ENCODE measurements at places on chromosomes 1 and 21.

- DNase-seq: no peak
These were observed 56.4 kb downstream of the SASS6 start for GRCh38 chr1:100076319-100076718.

GRCh38 chr1:104761961-104762570 is 1012.4 kb downstream of the AMY1C start:
- DNase-seq: no peak

DNA sequence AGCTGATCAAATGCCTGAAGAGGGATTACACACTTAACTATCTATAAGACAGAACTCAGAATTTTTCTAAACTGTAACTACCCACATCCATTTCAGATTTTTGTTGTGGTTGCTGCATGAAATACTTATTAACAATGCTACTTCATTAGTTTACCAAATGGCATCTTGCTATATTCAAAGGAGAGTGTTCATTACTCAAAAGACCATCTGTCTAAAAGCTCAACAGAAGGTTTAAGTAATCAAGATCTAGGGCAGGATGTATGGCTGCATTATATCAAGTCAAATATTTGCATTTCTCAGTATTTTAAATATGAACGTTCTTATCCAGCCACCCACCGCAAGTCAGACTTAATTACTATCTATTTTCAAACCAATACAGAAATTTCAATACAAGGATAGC is 79.9 kb downstream of the SIPA1L2 start:
- DNase-seq: no peak

GRCh38 chr1:34705077-34705476 is 49.8 kb upstream of the GJB5 start:
- no peak for DNase-seq

DNA sequence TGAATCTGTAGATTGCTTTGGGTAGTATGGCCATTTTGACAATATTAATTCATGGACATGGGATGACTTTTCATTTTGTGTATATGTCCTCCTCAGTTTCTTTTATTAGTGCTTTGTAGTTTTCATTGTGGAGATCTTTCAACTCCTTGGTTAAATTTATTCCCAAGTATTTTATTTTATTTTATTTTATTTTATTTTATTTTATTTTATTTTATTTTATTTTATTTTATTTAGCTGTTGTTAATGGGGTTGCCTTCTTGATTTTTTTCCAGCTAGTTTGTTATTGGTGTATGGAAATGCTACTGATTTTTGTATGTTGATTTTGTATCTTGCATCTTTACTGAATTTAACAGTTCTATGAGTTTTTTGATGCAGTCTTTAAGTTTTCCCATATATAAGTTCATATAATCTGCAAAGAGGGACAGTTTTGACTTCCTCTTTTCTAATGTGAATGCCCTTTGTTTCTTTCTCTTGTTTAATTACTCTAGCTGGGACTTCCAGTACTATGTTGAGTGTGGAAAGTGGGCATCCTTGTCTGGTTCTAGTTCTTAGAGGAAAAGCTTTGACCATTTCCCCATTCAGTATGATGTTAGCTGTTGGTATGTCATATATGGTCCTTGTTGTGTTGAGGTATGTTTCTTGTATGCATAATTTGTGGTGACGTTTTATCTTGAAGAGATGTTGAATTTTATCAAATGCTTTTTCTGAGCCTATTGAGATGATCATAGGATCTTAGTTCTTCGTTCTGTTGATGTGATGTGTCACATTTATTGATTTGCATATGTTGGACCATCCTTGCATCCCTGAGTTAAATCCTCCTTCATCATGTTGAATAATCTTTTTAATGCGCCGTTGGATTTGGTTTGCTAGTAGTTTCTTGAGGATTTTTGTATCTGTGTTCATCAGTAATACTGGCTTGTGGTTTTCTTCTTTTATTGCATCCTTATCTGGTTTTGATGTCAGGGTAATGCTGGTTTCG is 14.3 kb downstream of the CEPT1 start:
- no peak for DNase-seq

- no peak for DNase-seq
These were observed 28.8 kb downstream of the MEF2D start for GRCh38 chr1:156471496-156472490.

- DNase-seq: no peak
These were observed 35.9 kb downstream of the PIK3R3 start for GRCh38 chr1:46096269-46097148.

Measured in stimulated activated CD4-positive, alpha-beta T cell treated with anti-CD3 and anti-CD28 coated beads, Interleukin-1b, Interleukin-23, amount 100 ng/mL, for 24 hours (primary cell).